ENCODE measurements at places on chromosomes 1 and 21. TPM values are rescaled to one million over a fixed set of nuclear protein-coding genes. Genes with fewer than 3 reads are reported as not detected.

The CD101 gene
- total RNA-seq: 0.49 TPM

The LEFTY2 gene
- total RNA-seq: not detected

The IPO9 gene
- total RNA-seq: 11.3 TPM

The LCE3E gene
- total RNA-seq: not detected

Data from cardiac ventricle fibroblast (primary cell).